ENCODE measurements at places on chromosomes 3 and 15. TPM values are rescaled to one million over a fixed set of nuclear protein-coding genes. Genes with fewer than 3 reads are reported as not detected.

GRAMD1C gene
- total RNA-seq = 65.7 TPM

SKIC8 gene
- total RNA-seq = 64.1 TPM

POLR2H gene
- total RNA-seq = 135 TPM

EPHA6 gene
- under 0.01 TPM for total RNA-seq

CD200 gene
- 3.4 TPM for total RNA-seq

HES1 gene
- 45.8 TPM for total RNA-seq

CEMIP gene
- 0.85 TPM for total RNA-seq

KCNAB1 gene
- total RNA-seq = 0.17 TPM

MB21D2 gene
- 3.9 TPM for total RNA-seq

RPP25 gene
- 25.8 TPM for total RNA-seq

SLC15A2 gene
- total RNA-seq = 0.33 TPM

CCDC54 gene
- not detected for total RNA-seq

A4GNT gene
- total RNA-seq = not detected

ROPN1 gene
- total RNA-seq = not detected

P2RY12 gene
- not detected for total RNA-seq

SCN11A gene
- total RNA-seq = not detected

ENTPD3 gene
- total RNA-seq = 0.09 TPM

ATP13A4 gene
- total RNA-seq = not detected

EAF2 gene
- 1.5 TPM for total RNA-seq

GRCh38 chr3:100048248-100048647, 66.1 kb downstream of the FILIP1L start:
- DNase-seq = no peak

DNA sequence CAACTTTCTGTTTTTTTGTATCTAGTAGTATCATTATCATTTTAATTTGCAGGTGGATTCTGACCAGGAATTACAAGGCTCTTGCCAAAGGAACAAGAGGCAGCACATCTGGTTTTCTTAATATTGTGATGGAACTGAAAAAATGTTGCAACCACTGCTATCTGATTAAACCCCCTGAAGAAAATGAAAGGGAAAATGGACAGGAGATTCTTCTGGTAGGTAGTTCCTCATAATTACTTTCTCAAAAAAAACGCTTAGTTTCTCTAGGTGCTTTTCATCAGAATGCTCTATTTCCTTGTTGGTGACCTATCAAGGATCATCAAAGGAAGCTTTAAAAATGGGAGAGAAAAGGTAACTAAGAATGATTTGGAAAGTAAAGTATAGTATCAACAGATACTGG, 71.6 kb downstream of the CHD2 start:
- no peak for DNase-seq

DNA sequence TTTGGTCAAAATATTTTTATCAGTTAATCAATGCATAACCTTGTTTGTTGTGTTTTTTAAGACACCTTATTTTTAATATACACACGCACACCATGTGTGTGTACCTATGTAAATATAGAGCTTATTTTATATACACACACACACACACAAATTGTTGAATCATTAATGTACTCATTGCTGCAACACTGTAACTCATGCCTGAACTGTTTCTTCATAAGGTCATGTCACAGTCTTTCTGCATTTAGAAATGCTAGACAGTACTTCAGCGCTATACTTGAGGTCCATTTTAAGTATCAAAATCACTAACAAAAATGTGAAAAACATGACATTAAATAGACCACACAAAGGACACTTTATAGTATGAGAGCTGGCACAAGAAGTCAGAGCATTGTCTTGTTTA, 589.4 kb downstream of the SI start:
- no peak for DNase-seq

DNA sequence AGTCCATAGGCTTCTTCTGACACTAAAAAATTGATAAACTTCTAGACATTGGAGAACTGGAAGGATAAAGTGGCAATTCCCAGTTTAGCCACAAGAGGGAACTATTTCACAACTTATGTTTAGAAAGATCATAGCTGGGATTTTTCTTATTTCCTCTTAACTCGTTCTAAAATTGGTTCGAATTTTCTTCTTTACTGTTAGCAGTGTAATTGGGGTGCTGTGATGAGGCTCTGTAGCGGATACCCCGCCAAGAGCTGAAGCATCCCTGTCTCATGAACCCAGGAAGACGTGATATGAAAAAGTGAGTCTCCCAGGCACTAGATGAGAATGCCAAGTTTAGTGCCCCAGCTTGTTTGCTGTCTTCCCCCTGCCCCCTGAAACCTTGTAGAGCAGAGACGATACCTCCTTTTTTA, 85.1 kb downstream of the PDCD6IP start:
- DNase-seq = peak; percentile 69

GRCh38 chr3:98449606-98450193, 13.3 kb upstream of the OR5K1 start:
- DNase-seq = no peak

- no peak for DNase-seq
Observed at GRCh38 chr15:65991721-65992483, 122.6 kb downstream of the RAB11A start.

DNA sequence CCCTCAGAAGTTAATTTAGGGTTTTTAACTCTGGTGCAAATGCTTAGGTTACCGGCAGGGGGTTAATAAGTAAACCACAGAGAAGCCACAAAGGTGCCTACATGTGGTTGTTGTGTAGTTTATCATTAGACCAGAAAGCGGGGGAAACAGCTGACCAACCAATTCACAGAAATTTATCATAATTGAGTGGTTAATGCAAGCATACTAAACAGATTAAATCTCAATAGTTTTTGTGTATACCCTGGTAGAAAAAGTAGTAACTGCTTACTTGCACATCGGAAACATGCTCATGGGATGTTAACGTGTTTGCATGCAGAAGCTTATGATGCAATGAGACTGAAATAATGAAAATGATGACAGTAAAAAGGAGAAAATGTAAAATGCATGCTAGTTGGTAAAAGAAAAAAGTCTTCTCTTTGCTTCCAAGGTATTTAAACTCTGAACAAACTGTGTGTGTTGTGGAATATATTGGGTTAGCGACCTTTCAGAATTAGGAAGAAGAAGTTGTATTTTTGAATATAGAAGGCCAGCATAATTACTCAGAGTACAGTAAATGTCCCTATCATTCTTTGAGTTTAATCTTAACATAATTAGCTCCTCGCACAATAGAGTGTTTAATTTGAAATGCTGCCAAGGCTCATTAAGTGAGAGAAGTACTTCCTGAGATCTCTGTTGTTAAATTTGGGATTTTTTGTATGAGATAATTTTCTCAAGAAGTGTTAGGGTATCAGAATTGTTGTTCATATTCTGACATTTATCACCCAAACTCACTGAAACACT, 316.2 kb downstream of the PTPRG start:
- no peak for DNase-seq

- peak; percentile 14 for DNase-seq
Observed at GRCh38 chr3:153096731-153097131, 65.3 kb upstream of the RAP2B start.

DNA sequence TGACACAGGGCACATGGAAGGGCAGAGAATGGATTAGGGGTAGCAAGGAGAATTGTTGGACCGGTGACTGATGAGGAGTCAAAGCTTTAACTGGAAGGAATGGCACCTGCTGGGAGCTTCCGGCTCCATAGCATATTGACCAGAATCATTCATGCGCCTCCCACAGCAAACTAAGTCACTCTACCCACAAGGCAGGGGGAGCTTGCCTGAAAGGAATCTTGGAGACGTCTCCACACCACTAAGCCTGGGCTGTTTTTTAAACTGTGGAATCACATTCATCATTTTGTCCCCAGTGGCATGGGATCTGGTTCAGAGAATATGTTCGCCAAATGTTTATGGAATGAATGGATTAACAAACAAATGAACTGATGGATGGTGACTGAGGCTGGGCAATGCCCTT, 57.0 kb upstream of the ITGA11 start:
- DNase-seq = no peak

- no peak for DNase-seq
Observed at GRCh38 chr3:25812644-25813043, 22.8 kb downstream of the OXSM start.

DNA sequence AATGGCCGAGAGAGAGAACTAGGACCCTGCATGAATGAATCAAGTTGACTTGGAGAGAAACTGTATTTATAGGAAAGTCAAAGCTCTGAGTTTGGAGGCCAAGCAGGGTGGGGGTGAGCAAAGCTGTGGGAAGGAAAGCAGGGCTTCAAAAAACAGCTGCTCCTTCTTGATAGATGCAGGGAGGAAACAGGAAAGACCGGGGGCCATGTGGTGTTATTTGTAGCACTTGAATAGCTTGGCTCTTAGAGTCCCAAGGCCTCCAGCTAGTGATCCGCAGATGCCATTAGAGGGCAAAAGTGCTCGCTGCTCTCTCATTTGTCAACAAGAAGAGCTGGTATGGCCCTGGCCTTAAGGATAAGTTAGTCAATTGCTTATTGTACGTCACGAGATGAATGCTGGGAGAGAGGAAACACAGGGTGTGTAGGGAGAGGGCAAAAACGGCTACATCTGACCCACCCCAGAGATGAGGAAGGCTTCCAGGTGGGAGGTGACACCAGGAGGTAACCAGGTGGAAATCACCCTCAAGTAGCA, at the start of gene ALG1L2:
ALG1L2 (plus strand) TSS at position 481 of the 531 bp plus-strand sequence. CDS start 186 bp downstream, outside the sequence.
- DNase-seq = peak; percentile 61

GRCh38 chr3:189355481-189356201, 183.9 kb downstream of the TPRG1 start:
- no peak for DNase-seq

DNA sequence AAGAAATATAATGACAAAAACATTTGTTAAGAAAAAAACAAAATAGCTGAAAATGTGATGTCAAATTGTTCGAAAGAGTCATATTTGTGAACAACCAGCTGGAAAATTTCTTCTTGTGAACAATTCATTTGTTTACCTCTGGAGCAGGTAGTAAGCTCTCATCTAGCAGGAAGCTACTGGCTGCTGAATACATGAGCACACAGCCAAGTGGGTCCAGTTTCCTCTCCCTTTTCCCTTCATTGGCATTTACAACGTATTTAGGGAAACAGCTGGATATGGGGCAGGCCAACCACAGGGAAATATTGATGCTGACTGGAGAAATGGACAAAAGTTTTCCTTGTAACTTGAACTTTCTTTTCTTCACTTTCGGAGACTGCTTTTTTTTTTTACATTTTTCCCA, 1354.7 kb upstream of the EPHA6 start:
- no peak for DNase-seq

GRCh38 chr3:145032791-145033190, 1061.2 kb downstream of the DIPK2A start:
- peak; percentile 26 for DNase-seq

DNA sequence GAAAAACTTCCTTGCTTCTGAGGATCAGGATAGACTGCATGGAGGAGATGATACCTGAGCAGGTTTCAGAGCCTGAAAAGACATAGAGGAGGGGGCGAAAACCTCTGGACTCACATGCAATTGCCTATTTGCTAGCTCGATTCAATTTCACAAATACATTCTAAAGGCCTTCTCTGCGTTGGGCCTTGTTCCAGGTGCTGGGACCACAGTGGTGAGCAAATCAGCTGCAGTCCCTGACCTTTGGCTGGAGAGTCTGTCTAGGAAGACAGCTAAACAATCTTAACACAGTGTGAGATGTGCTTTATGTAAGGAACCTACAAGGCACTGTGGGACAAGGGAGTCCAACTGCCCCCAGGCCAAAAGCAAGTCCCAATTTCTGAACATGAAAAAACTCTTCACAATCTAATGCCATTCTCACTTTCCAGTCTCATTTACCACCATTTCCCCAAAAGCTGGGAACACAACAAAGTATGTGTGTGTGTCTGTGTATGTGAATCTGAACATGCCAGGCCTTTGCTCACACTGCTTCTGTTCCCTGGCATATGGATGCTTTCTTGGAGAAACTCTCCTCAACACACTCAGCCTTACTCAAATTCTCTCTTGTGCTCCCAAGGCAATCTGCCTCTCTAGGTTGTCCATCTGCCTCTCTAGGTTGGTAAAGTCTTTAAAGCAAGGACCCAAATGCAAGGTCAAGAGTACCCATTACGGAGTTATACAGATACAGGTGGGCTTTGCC, 2.1 kb upstream of the PCCB start:
- DNase-seq = no peak

DNA sequence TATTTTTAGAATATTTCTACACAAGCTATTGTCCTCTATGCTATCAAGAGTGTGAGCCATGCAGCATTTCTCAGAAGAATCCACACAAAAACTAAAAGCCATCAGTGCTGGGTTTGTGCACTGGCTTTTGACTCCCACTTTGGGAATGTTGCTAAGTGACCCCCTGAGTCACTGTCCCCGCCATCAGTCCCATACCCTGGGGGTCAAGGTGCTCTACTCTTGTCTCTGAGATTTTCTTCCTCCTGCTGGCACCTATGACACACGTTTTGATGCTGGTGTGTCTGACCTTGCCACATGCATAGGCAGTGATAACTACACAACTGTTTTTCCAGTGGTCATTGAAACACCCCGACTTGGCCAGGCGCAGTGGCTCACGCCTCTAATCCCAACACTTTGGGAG, 19.8 kb downstream of the CMTM7 start:
- DNase-seq = no peak

DNA sequence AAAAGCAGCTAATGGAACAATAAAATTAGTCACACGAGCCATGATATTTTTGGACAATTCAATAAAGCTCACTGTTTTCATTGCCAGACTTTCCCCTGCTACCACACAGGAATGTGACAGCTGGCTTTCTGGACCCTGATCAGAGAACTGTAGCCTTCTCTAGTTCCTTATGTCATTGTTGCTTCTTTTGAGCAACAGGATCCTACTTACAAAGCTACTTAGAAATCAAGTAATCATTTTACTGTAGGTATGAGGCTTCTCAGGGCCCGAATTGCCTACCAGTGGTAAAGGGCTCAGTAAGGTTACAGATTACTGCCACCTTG, 94.3 kb upstream of the AADACL2 start:
- no peak for DNase-seq

DNA sequence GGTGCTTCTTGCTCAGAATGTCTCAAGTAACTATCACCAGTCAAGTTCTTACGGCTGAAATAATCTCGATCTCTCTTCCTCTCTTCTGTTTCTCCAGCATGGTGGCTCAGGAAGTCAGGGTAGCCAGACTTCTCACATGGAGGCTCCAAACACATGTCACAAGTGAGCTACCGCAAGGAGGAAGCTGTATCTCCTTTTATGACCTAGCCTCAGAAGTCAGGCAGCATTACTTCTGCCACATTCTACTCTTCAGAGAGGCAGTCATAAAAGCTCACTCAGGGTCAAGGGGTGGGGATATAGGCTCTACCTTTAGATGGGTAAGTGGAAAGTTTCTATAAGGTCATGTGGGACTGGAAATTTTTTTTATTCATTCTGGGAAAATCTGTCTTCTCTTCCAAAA, 86.6 kb upstream of the NEO1 start:
- DNase-seq = no peak

Data from dermis blood vessel endothelial cell (primary cell).